ENCODE measurements at places on chromosomes 3 and 15.

DNA sequence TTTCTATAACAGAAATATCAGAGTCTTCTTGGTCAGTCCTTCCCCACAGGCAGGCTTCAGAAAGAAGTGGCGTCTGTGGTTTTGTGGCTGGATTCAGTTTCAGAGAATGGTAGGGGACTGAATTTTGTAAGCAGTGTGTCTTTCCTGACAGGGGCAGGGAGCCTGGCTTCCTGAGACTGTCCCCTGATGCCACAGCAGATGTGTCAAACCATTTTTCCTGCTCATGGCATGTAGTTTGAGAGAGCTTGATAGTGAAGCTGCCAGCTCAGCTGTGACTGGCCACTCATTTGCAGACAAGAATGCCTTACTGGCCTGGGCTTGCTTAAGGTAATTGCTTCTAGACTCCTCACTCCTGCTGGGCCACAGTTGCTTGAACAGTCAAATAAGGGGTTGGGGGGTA lies 26.4 kb downstream of the LARS2 start:
- no peak for DNase-seq

GRCh38 chr3:178042376-178042775 lies 493.9 kb upstream of the KCNMB2 start:
- DNase-seq: no peak

DNA sequence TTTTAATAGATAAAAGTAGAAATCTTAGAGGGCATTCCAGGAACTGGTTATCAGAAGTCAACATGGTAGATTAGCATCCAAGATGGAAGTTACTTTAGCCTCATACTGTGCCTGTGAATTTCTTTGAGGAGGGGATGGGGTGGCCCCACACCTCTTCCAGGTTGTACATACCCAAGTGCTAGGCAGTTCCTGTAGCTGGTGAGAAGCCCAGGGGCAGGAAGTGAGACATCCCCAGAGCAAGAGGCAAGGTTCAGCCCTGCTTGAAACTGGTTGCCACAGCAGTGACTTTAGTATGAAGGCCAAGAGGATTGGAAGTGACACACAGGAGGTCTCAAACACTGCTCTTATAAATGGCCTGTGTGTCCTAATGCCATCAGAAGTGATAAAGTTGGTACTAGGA lies 11.9 kb downstream of the GTPBP8 start:
- no peak for DNase-seq

DNA sequence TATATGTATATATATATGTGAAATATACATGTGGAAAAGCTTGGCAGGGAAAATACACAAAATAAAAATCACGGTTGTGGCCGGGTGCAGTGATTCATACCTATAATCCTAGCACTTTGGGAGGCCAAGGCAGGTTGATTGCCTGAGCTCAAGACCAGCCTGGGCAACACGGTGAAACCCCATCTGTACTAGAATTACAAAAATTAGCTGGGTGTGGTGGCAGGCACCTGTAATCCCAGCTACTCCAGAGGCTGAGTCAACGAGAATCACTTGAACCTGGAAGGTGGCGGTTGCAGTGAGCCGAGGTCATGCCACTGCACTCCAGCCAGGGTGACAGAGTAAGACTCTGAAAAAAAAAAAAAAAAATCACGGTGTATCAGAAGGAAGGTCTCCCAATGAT lies 20.8 kb upstream of the ARHGEF3 start:
- no peak for DNase-seq
